Aorta (tissue), 5 donors: ENCODE measurements at places on chromosomes 3 and 15. TPM values are rescaled to one million over a fixed set of nuclear protein-coding genes. Genes with fewer than 3 reads are reported as not detected.

Gene VGLL4
- polyA plus RNA-seq = 44.7 TPM

DNA sequence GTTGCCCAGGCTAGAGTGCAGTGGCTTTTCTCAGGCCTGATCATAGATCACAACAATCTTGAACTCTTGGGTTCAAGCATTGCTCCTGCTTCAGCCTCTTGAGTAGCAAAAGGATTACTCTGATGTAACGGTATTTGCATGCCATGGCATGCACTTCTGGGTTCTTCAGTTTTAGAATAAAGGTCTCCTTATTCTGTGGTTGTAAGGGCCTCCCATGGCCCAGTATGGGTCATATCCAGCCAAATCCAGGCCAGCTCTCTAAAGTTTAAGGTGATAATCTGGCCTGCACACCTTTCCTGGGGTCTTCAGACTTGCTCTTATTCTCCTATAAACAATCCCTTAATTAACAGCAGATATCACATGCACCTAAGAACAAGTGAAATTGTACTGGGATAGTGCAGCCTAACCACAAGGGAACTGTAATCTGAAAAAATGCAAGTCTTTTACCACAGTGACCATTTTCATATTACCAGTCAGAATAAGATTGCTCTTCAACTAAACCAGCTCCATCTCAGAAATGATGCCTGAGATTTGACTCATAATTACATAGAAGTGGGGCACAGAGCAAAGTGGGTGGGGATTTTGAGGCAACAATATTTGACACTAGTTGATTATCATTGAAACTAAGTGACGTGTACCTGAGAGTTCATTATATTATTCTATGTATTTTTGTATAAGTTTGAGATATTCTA, 25.4 kb downstream of the COMMD2 start:
- no peak for DNase-seq

DNA sequence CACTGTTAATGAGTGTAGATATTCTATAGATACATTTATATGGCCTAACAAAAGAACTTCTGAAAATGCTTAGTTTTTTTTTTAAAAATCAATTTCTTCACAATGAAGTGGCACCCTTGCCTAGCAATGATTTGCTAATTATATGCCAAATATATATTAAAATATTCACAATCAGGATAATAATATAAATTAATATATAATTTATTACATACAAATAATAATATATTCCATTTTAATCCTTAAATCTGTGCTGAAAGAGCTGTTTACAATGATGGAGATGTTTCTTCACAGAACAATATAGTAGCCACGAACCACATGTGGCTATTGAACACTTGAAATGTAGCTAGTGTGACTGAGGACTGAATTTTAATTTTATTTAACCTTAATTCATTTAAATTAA, 648.4 kb upstream of the GBE1 start:
- no peak for DNase-seq

Gene WWTR1
- polyA plus RNA-seq = 93.5 TPM

Gene THRB
- polyA plus RNA-seq = 20.2 TPM

- DNase-seq = no peak
Measured at GRCh38 chr3:72957297-72957696, 39.3 kb upstream of the PPP4R2 start.

GRCh38 chr15:68674975-68675374, 96.2 kb downstream of the CORO2B start:
- DNase-seq = no peak

- peak; percentile 78 for DNase-seq
Measured at GRCh38 chr3:196837819-196838420, 29.8 kb upstream of the SENP5 start.

- no peak for DNase-seq
Measured at GRCh38 chr15:47754312-47754711, 37.0 kb downstream of the SEMA6D start.

DNA sequence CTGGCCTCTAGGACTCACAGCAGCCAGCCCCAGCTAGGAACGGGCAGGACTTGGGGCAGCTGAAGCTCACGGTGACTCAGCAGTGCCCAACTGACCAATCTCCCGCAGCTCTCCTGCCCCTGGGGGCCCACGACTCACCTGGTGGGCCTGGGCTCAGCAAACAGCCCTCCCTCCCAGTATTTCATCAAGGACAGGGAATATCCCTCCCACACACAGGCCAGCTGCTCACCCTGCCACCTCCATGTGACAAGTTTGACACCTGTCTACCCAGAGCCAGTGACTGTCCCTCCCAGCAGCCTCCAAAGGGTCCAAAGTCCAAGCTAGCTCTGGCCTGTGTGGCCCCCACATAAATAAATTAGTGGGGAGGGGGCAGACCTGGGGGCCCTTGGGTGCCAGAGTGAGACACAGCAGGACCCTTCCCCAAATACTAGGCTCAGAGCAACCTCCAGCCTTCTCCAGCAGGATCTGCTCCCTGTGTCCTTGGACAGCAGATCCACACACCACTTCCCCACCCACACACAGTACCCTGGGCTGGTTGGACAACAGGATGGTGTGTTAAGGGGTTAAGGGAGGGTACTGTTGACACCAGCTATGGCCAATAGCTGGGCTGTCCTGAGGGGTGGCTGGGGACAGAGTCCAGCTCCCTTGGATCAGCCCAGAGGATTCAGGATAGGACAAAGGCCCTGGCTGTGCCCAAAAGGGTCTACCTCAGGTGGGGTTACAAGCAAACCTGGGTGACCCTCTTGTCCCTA, 4.3 kb downstream of the GNAT1 start:
- DNase-seq = no peak

- DNase-seq = no peak
Measured at GRCh38 chr15:41435037-41435786, 18.3 kb downstream of the RTF1 start.

GRCh38 chr3:130948001-130948773, 54.3 kb downstream of the ATP2C1 start:
- no peak for DNase-seq

Gene MUC20
- 17.7 TPM for polyA plus RNA-seq

Gene STAC
- polyA plus RNA-seq = 11.5 TPM

- no peak for DNase-seq
Measured at GRCh38 chr3:148873270-148873927, 8.3 kb downstream of the CPA3 start.

Gene PLSCR2
- polyA plus RNA-seq = not detected

- DNase-seq = no peak
Measured at GRCh38 chr3:174072675-174073074, 675.1 kb downstream of the NLGN1 start.

Gene TMCO5A
- not detected for polyA plus RNA-seq

DNA sequence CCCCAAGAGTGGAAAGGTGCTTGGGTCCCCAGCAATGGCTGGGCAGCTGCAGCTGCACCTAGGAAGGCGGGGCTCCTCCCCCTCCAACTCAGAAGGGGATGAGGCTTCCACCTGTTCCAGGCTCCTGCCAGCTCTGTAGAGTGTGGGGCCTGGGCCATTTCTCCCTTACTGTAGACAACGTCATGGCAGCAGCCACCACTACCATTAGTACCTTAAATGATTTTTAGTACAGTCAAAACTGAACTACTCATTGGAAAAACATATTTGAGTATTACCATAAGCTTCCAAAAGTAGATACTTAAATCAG, 1274.2 kb upstream of the GBE1 start:
- no peak for DNase-seq

GRCh38 chr3:47956521-47956920, 59.7 kb downstream of the MAP4 start:
- no peak for DNase-seq

DNA sequence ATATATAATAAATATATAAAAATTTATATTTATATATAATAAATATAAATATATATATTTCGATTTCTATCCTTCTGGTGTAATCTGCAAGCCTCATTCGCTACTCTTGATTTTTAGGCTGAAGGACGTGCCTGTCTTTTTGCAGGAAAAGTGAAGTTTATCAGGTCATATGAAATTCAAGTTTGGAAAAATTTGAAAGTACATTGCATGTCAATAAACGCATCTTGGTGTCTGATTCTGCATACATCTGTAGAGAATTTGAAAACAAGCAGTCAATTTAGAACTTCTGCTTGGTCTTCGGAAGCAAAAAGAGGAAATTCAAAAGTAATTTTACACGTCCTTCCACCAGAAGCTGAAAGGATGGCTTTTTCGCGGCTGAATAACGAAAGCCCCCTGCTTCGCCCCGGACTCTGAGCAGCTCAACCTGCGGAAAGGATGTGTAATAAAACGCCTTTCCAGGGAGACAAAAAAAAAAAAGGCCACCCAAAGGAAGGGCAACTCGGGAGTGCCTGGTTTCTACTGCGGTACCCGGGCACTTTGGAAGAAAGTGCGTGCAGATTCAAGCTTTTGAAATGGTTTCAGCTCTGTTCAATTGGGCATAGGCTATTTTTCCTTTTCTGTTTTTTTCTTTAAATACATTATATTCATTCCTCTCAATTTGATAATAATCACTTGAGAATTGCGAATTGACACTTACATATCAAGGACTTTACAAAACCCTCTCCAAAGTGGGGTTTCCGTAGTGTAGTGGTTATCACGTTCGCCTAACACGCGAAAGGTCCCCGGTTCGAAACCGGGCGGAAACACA, 1.5 kb upstream of the MYNN start:
- no peak for DNase-seq

DNA sequence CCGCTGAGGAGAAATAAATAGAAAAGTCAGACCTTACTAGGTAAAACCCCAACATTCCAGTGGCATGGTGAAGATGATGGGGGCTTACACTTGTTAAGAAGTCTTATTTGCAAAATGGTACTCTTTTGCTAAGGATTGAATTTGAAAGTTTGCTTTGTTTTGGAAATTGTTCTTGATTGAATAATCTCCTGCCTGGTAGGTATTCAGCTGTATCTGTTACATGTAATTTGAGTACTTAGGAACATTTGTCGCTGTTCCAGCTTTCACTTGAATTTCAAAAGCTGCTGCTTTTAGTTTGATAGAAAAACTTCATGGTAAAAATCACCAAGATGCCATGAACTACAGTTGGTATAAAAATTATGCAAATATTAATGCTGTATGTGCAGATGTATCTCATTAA, 44.6 kb downstream of the TFG start:
- no peak for DNase-seq

Gene NPAP1
- not detected for polyA plus RNA-seq

- no peak for DNase-seq
Measured at GRCh38 chr15:77179541-77179998, 108.7 kb upstream of the TSPAN3 start.

Gene OR5K3
- polyA plus RNA-seq = not detected

DNA sequence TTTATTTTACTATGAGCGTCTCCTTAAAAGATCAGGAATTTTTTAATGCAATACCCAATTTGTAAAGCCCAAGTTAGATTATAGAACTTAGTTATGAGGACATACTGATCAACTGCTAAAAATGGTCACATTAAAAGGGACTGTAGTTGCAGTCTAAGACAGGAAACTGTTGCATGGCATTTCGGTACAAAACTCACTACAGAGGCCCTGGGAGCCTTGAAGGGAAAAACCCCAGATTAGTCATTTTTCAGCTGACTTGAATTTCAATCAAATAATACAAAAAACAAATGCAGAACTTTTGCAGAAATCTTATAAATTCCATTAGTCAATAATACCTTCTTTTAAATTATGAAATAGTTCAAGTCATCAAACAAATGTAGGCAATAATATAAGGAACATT, 6.9 kb upstream of the PTX3 start:
- DNase-seq = no peak

Gene TTC23
- polyA plus RNA-seq = 8.3 TPM

DNA sequence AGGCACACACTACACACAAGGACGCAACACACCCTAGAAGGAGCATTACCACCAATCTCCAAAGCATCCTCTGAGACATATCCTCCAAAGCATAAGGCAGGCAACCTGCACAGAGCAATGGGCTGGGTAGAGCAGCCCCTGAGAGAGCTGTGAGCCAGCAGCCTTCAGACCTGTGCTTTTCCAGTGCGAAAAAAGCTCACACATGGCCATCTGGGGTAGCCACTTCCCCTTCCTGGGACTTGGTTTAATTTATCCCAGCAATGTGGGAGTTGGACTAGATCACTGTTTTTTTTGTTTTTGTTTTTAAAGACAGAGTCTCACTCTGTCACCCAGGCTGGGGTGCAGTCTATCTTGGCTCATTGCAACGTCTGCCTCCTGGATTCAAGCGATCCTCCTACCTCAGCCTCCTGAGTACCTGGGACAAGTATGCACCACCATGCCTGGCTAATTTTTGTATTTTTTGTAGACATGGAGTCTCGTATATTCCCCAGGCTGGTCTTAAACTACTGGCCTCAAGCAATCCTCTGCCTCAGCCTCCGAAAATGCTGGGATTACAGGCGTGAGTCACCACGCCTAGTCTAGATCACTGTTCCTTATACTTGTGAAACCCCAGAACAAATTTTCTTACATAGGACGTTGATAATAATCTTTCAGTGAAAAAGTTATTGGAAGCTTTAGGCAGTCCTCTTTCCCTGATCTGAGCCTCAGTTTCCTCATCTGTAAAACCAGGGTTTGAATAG, 18.9 kb downstream of the PTPN23 start:
- no peak for DNase-seq

DNA sequence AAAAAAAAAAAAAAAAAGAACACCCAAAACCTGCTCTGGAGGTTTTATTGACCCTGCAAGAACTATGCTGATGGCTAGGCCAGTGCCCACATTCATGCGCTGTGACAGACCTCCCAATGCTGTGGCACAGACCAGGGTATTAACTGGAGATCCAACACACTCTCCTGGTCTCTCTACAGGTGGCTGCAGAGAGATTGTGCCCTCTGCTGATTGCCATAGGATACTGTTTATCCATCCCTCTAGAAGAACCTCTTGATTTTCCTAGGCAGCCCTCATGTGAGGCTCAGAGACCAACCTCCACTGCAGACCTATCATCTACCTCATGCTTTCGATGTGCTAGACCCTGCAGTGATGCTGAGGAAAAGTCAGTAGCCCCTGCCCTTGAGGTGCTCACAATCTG, 125.5 kb upstream of the TRIM42 start:
- DNase-seq = no peak

DNA sequence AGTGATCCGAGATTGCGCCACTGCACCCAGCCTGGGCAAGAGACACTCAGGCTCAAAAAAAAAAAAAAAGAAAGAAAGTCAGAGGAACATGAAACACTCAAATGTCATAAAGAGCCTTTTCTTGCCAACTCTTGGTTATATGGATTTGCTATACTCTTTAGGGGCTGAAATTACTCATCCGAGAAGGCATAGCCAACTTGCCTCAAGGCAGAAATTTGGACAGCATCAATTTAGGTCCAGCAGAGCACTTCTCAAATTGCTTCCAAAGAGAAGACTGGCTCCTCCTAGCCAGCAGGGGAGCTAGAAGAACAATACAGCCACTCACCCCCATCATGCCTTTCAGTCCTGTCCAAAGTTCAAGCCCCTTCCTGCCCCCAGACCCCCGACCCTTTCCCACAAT, 43.8 kb downstream of the OSBPL10 start:
- DNase-seq = no peak

- no peak for DNase-seq
Measured at GRCh38 chr3:149957361-149958125, 13.2 kb downstream of the PFN2 start.

GRCh38 chr3:133927540-133928066, 31.9 kb upstream of the RAB6B start:
- no peak for DNase-seq

- DNase-seq = no peak
Measured at GRCh38 chr3:15794303-15794771, 3.4 kb downstream of the ANKRD28 start.

Gene TMEM87A
- 21.4 TPM for polyA plus RNA-seq

- DNase-seq = peak; percentile 12
Measured at GRCh38 chr3:10300087-10300486, 7.3 kb upstream of the GHRL start.

Gene CFAP92
- polyA plus RNA-seq = not detected

Gene CSPG5
- 0.33 TPM for polyA plus RNA-seq
